ENCODE measurements at places on chromosomes 1 and 21.

GRCh38 chr1:77375990-77376389 lies 94.2 kb downstream of the AK5 start:
- no peak for DNase-seq

- DNase-seq = no peak
Observed at GRCh38 chr1:79811173-79811572, 804.6 kb upstream of the ADGRL4 start.

DNA sequence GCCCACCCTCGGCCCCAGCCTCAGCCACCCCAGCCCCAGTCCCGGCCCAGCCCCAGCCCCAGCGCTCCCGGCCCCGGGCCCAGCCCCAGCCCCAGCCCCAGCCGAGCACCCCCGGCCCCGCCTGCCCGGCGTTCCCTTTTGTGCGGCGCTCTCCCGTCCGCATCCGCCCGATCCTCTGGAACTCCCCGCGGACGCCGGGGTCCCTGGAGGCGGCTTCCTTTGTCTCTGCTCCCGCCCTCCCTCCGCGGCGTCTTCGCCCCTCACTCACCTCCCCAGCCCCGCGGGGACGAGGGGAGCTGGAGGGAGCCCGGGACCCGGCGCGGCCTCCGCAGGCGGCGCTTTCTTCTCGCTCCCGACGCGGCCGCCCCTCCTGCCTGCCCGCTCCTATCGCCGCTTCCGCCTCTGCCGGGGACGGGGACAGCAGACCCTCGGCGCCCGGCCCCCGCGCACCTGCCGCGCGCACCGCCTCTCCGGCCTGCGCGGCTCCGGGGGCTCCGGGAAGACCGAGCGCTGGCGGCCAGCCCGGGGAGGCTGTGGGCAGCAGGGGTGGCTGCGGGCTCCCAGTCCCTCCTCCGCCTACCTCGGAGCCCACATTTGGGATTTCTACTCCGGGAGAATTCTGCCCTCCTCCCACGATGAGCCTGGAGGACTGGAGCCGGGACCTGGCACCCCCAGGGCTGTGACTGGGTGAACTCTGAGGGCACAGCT lies 14.0 kb downstream of the AGRN start:
- DNase-seq = no peak

- no peak for DNase-seq
Observed at GRCh38 chr1:113325022-113325421, 65.3 kb upstream of the MAGI3 start.

DNA sequence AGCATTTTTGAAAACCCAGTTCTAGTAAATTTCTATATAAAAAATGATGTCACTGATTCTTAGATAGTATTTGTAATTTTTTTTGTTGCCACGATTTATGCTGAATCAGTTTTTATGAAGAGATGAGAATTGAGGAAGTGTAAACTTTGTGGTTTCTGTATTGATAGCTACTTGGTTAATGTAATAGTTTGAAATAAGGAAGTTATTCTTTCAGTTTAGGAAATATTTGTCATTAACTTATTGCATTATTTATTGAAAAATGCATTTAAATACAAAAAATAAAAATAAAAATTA lies 97.8 kb downstream of the ZFYVE9 start:
- no peak for DNase-seq

DNA sequence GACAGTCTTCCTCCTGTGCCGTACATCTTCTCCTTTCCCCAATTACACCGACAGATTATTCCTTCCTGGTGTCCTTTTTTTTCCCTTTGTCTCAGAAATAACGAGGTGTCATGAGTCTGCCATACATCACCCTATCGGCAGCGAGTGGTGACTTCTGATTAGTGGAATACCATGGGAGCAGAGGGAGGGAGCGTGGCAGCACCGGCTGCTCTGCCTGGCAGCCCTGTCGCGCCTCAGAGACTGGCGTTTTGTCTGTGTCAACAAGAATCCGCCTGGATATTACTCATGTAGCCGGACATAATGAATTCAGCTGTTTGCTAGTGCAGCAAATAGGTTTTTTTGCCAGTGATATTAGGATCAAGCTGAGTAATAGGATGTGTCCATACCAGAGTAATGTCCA lies 51.8 kb downstream of the UTP25 start:
- DNase-seq = no peak

DNA sequence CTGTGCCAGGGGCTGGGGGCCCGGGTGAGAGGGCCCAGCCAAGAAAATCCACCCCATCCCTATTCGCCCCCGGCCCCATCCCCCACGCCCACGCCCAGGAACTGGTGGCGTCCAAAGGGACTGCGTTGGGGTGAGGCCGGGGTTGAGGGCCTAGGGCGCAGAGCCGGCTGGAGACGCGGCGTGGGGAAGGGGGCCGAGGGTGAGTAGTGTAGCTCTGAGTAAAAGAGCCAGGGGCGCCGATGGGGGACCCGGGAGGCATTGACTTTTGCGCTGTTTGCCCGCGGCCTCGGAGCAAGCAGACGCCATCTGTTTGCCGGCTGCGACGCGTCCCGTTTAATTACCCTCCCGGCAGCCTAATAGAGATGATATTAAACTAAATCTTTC lies 3.5 kb upstream of the DMRTA2 start:
- DNase-seq = no peak

DNA sequence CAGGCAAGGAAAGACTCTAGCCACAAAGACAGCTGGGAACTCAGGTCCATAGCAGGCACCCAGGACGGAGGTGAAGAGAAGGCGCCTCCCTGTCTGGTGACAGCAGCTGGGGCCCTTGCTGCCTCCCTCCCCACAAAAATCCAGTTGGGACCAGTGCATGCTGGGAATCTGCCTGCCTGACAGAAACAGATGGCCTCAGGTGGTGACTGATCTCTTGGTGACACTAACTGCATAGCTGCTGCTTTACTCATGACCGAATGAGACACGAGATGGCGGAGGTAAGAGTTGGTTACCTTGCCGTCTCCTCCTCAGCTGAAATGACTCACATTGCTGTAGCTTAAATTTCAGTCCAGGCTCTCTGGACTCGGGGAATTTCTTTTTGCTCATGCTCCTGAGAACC lies 130.3 kb downstream of the FGGY start:
- no peak for DNase-seq

DNA sequence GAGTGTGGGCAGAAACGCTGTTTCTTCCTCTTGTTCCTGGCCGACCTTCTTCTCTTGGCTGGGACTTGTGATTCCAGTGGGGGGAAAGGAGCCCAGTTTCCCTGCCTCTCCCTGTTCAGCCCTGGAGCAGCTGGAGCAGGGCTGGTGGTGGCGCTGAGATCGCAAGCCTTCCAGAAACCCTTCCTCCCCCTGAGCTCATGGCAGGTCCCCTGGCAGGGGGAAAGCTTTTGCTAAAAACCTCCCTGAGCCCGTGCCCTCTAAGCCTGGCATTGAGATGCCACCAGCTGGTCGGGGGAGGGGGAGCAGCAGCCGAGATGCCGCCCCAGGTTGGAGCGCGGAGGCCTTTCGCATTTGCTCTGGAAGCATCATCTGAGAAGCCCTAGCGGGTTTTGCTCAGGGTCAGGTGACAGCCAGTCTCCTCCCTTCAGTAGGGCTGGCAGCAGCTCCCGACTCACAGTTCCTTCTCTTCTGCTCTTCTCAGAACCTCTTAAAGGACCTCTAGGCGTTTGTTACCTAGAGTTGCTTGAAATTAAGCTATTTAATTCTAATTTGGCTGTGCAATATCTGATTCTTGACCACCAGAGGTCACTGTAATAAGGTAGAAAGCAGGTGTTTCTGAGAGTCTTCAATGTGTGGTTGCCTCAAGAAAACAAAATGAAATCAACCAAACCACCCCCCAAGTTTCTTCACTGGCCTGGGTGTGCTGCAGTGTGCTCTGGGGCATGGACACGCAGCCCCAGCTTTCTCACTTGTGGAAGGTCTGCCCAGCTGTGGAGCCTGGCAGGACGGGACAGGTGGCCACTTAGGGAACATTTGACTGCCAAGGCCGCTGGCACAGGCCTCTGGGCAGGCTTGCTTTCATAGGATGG lies 257.3 kb downstream of the CAMTA1 start:
- no peak for DNase-seq

GRCh38 chr1:193974286-193974798 lies 787.9 kb upstream of the B3GALT2 start:
- no peak for DNase-seq

DNA sequence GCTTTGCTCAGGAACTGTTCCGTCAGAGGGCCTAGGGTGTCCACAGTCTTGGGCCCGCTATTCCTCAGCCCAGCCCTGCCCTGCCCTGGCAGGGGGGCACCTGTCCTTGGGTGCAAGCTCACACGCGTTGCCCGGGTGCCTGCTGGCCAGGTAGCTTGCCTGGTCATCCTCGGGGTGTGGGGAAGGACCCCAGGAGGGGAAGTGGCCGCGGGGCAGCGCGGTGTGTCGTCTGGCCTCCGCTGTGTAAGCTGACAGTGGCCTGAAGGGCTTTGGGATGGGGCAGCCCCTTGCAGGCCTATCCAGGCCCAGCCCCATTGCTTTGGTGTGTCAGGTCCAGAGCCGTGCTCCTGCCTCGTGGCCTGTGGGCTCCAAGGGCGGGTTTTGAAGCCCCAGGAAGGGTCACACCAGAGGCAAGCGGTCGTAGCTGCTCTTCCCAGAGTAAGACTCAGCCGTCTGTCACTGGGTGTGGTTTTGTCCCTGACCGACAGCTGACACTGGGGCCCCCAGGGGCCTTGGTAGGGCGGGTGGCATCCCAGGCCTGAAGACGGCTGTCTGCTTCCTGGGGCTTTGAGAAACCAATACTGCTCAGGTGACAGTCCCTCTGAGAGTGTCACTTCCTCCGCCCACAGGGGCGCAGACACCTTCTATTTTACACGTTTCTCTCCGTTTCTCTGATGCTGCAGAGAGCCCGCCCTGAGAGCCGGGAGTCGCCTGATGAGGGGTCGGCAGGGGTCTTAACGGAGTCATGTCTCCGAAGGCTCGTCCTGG lies 72.1 kb downstream of the SKI start:
- peak; percentile 78 for DNase-seq

GRCh38 chr21:41397471-41397891 lies 28.6 kb upstream of the MX1 start:
- no peak for DNase-seq

DNA sequence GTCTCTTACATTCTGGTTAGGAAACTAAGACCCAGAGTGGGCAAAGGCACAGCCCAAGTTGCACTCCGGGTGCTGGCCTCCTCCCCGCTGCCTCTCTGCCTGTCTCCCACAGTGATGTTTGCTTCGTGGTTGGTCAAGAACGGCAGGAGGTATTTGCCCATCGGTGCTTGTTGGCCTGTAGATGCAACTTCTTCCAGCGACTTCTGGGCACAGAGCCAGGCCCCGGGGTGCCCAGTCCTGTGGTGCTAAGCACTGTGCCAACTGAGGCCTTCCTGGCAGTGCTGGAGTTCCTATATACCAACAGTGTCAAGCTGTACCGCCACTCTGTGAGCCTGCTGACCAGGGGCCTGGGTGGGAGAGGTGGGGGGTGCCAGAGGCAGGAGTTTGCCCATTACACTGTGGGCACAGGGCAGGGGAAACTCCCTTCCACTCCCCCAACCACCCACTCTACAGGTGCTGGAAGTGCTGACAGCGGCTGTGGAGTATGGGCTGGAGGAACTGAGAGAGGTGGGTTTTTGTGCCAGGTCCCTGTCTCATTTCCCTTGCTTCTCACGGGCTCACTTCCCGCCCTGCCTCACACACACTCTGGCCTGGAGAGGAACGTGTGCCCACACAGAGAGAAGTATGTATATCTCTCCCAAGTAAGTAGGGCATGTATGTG lies 1.9 kb downstream of the BTBD19 start:
- peak; percentile 54 for DNase-seq

GRCh38 chr21:40976198-40977109 lies 129.5 kb upstream of the DSCAM start:
- no peak for DNase-seq

- peak; percentile 57 for DNase-seq
Observed at GRCh38 chr1:226674892-226675714, 64.0 kb downstream of the ITPKB start.

DNA sequence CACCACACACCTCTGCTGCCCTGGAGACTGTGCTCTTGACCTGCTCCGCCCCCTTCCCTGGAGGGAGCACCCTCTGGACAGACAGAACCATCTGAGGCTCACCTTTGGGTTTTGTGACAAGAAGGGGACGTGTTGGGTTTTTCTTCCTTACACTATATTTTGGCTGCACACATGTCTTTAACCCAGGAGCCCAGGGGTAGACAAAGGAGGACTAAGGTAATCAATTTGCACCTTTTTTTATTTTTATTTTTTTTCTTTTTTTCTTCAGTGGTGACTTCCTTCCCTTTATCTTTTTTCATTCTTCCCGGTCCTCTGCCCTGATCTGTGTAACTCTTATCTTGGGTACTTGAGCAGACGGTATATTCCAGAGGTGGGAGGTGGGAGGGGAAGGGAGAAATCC lies 8.5 kb upstream of the TXLNA start:
- no peak for DNase-seq

- DNase-seq = no peak
Observed at GRCh38 chr21:9008636-9009035, 1512.7 kb upstream of the TPTE start.

DNA sequence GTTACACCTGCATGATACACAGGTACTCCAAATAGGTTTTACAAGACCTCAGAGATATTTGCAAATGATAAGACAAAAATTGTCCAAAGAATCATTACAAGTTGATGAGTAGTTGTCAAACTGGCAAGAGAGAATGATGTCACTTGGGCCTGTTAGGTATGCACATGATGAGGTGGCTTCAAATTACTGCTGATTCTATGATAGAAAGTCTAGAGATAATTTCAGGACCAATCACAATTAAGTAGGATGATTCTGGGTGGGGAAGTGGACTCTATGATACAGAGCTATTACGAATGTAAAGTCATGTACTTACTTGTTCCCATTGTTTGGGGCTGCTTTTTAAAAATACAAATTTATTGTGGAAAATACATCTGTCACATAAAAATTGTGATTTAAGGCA lies 5.2 kb upstream of the SPRR1B start:
- DNase-seq = no peak

DNA sequence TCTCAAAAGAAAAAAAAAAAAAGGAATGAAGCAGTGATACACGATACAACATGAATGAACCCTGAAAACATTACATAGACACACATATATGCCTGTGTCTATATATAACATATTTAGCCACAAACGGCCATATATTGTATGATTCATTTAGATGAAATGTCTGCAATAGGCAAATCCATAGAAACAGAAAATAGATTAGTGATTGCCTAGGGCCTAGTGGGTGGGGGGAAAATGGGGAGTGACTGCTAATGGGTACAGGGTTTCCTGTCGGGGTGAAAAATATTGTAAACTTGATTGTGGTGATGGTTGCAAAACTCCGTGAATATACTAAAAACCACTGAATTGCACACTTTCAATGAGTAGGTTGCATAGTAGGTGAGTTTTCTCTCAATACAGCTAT lies 6.0 kb upstream of the H6PD start:
- DNase-seq = peak; percentile 10

- no peak for DNase-seq
Observed at GRCh38 chr1:150995896-150996295, 10.8 kb downstream of the MINDY1 start.

- no peak for DNase-seq
Observed at GRCh38 chr1:8430476-8430875, 112.6 kb downstream of the SLC45A1 start.

GRCh38 chr1:163877016-163877415 lies 555.3 kb downstream of the NUF2 start:
- DNase-seq = no peak

GRCh38 chr1:214540324-214540723 lies 11.1 kb downstream of the PTPN14 start:
- DNase-seq = no peak

Measured in stimulated activated naive CD4-positive, alpha-beta T cell treated with Interleukin-2 at 50 U/mL for 16 hours (primary cell).